ENCODE measurements at places on chromosomes 6 and 20.

GRCh38 chr6:165701564-165702354 lies 38.7 kb upstream of the PDE10A start:
- no peak for DNase-seq

DNA sequence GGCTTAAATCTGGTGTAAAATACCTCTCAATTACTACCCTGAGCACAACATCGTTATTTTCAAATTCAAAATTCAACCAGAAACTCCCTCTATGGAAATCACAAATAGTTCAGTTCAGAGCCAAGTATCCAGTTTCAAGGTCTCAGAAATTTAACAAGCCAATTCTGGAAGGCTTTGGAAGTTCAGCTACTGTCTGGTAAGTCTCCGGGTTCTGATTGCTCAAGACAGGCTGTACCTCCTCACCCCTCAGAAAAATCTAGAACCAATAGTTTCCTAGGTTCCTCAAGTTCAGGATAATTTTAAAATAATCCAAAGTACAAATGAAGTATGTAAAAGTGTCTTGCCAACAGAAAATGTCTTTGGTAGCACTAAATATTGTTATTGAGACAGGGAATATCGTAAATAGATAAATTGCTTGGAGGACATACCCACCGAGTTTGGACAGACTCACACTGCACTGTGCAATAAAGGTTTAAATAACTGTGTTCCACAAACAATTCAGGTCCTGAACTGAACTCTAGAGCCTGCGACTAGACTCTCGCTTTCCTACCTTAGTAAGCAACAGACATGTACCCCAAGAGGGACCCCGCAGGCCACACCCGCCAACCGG lies 729 bp downstream of the ATG5 start:
- no peak for DNase-seq

DNA sequence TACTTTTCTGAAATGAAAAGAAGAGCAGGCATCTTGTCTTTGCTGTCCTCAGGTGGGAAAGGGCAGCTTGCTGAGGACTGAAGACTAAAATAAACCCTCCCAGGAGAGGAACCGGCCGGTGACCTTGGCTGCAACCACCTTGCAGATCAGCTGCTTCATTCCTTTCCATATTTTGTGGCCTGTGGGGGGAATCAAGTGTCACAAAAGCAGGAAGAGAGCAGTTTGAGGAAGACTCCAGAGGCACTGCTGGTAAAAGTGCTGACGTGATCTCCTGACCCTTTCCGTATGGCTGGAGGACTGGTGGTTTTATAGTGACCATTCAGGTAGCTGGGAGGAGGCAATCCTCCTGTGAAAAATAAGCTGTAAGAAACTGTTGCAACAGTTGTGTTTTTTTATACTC lies 157.0 kb downstream of the PLCB4 start:
- DNase-seq = no peak

DNA sequence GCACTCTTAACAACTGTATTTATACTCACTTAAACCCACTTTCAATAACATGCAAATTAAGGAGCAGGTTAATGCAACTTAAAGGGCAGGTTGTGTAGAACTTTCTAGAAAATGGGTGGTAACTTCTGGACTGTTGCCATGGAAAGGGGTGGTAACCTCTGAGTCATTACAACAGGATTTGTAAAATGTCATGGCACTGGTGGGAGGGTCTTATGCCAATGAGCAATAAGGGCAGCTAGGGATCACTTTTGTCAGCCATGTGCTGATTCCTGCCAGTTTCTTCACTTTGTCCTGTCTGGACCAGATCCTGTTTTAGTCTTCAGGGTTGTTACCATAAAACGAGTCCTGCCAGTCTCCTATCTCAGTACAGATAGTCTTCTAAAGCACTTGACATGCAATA lies 560.5 kb upstream of the PTCHD4 start:
- no peak for DNase-seq

DNA sequence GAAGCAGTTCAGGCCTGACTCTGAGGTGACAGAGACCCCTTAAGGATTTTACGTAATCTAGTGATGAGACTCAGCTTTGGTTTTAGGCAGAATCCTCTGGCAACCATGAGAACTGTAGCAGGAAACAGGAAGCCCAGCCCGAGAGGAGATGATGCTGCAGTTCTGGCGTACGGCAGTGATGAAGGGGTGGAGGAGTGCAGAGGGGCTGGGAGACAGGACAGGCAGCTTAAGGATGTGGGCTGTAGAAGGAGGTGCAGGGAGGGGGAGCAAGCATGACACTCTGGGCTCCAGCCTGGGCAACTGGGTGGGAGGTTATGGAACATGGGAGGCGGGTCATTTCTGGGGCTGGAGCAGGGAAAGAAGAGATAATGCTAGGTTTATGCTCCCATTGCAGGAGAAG lies 67.1 kb downstream of the LRFN2 start:
- no peak for DNase-seq

- no peak for DNase-seq
Measured at GRCh38 chr6:13766201-13766634, 48.1 kb downstream of the MCUR1 start.

- DNase-seq = no peak
Measured at GRCh38 chr20:56520180-56520579, 4.4 kb upstream of the FAM209A start.

- DNase-seq = peak; percentile 24
Measured at GRCh38 chr6:150016324-150017185, 8.8 kb downstream of the RAET1L start.

DNA sequence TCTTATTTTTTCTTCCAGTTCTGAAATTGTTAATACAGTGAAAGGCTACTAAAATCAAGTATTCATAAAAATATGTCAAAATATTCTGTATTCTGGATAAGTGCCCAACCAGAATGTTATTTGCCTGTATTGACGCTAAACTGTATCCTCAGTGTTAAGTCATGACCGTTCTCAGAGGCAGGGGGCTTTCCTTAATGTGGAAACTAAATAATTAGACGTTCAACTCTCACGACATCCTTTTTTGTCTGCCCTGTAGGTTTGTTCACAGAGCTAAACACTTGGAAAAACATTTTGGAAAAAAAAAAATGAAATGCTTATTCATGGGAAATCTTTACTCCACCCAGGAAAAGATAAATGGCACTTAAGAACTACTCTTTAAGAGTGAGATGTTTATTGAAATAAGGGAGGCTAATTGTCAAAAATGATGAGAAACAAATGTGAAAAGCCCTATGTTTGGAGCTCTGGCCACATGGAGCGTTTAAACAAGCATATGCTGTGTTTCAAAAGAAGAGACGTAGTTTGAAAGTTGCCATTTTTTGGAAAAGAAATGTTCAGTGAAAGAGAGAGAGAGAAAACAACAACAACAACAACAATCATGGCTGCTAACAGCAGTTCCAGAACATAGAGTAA lies 453.1 kb upstream of the MARCKS start:
- DNase-seq = no peak

DNA sequence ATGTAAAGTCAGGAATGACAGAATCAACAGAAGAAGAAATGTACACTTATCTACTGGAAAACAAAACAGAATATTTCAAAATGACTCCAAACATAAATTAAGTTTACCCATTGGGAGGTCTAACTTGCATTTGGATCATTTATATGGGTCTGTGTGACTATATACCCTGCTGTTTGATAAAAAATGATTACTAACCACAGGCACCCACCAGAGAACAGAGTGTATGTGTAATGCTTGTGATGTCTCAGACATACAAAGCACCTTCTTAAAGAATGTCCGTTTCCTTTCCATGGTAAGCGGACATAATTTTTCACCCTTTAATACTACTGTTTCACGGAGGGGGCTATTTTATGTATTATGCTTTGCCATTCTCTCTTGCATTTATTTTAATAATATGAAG lies 19.2 kb downstream of the SIM1 start:
- DNase-seq = no peak

- DNase-seq = no peak
Measured at GRCh38 chr6:163391985-163392384, 22.5 kb upstream of the QKI start.

GRCh38 chr20:20535051-20535450 lies 167.1 kb downstream of the INSM1 start:
- no peak for DNase-seq

DNA sequence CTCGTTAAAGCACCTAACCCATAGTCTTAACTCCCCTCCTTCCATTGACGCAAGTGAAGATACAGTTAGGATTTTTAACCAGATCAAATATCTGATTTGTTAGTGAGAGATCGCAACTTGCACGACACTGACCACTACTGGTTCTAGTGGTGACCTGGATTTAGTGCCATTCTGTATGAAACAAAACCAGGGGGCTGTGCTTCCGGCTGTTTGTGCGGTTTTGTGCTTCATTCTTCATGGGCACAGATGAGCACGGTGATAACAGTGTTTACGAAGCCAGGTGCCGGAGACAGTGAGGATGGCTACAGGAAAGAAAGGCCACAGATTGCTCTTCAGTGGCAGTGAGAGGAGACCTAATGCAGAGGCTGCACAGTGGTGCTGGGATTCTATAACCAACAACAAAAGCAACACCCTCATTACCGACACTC lies 75.5 kb downstream of the NOL4L start:
- no peak for DNase-seq

GRCh38 chr20:20897145-20897544 lies 184.7 kb upstream of the RALGAPA2 start:
- DNase-seq = no peak

- DNase-seq = no peak
Measured at GRCh38 chr6:75852721-75853120, 103.7 kb downstream of the MYO6 start.

- DNase-seq = no peak
Measured at GRCh38 chr6:144408161-144408560, 123.0 kb downstream of the UTRN start.

- DNase-seq = no peak
Measured at GRCh38 chr6:157088841-157089240, 234.5 kb downstream of the TMEM242 start.

DNA sequence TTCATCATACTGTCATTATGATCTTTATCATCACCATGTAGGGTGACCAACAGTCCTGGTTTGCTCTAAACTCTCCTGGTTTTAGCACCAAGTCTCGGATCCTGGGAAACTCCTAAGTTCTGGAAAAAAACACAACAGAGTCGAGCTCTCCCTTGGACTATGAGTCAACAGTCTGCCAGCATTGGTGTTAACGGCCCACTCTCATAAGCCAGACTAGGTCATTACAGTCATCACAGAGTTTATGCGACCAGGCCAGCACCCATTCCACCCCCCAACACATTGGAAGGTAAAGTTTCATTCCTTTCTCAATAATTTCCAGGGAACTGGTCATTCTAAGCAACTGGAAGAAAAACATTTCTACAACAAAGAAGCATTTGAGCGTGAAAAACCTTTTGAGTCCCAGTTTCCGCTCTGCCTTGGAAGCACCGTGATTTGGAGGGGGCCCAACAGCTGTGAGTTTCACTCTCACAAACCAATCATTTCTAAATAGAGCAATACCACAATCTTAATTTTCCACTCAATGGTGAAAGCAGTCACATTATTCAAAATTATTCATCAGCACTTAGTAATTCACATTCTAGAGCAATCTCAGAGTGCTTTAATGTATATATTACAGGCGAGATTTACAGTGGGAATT lies 445.0 kb downstream of the CDH26 start:
- DNase-seq = no peak

- no peak for DNase-seq
Measured at GRCh38 chr20:20448881-20449280, 81.0 kb downstream of the INSM1 start.

DNA sequence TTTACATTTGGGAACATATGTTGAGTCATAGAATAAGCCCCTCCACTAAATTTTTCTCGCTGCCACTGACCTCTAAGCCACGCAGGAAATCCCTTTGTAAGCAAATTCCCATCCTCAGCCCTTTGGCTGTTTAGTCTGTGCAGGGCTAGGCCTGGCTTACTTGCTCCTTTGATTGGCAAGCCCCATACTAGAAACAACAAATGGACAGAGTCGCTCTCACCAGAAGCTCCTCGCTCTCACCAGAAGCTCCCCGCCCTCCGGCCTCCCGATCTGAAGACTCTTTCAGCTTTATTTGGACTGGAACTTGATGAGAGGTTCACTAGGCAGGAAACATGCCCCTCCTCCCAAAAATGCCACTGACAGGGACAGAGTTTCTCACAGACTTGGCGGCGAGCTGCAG lies 149.2 kb upstream of the EXOC2 start:
- no peak for DNase-seq

GRCh38 chr20:41627001-41627495 lies 8.9 kb upstream of the CHD6 start:
- no peak for DNase-seq

GRCh38 chr20:2918096-2919049 lies 45.1 kb downstream of the PTPRA start:
- DNase-seq = no peak

DNA sequence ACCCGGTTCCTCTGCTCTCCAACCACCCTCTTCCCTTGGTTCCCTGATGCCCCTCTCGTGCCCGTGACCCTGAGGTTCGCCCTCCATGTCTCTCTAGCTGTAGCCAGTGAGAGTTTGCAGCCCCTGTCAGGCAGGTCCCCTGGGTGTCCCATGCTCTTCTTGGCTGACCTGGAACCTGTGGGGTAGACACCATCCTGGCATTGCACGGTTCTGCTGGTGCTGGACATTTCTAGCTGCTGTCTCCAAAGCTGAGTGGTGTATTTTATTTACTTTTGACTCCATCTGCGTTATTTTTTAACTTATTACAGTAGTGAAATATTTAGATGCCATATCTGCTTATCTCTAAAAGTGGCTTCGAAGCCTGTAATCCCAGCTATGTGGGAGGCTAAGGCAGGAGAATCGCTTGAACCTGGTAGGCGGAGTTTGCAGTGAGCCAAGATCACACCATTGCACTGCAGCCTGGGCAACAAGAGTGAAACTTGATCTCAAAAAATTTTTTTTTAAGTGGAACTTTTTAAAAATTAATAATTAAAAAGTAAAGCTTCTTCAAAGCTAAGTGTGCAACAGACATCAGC lies 12.5 kb downstream of the ENTPD6 start:
- DNase-seq = no peak

DNA sequence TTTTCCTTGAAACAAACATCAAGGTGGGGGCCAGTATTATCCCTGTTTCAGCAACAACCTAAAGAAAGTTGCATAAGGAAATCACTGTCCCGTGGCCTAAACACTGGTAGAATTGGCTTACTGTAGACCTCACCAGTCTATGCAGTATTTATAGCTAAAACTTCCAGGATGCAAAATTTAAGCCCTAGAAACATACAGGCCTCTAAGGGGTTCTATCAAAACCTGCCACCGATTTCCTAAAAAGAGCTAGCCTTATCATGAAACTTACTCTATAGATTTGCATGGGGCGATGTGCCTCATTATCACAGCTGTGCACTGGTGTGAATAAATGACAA lies 84.3 kb upstream of the FOXQ1 start:
- no peak for DNase-seq

DNA sequence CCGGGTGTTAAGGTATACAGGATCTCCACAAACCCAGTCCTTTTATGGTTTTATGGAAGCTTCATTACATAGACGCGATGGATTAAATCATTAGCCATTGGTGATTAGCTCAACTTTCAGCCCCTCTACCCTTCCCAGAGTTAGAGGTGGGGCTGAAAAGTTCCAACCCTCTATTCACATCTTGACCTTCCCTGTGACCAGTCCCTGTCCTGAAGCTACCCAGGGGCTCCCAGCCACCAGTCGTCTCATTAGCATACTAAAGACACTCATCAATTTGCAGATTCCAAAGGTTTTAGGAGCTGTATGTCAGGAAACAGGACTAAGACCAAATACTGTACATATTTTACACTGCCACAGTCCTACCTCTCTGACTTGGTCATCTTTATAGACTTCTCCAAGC lies 21.0 kb downstream of the KHDC1L start:
- DNase-seq = no peak

GRCh38 chr6:14023855-14024254 lies 93.7 kb upstream of the CD83 start:
- no peak for DNase-seq

All from activated CD8-positive, alpha-beta memory T cell treated with anti-CD3 and anti-CD28 coated beads for 4 hours (primary cell).